ENCODE measurements at places on chromosomes 6 and 20. TPM values are rescaled to one million over a fixed set of nuclear protein-coding genes. Genes with fewer than 3 reads are reported as not detected.

DNA sequence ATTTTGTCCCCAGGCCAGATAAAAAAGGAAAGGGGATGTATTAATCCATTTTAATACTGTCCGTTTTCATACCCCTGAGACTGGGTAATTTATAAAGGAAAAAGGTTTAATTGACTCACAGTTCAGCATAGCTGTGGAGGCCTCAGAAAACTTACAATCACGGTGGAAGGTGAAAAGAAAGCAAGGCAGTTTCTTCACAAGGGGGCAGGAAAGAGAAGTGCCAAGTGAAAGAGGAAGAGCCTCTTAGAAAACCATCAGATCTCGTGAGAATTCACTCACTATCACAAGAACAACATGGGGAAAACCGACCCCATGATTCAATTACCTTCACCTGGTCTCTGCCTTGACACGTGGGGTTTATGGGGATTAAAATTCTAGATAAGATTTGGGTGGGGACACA, 152.5 kb downstream of the IBTK start:
- no peak for DNase-seq

GRCh38 chr6:73516514-73517489, 4.0 kb downstream of the EEF1A1 start:
- DNase-seq: no peak

DNA sequence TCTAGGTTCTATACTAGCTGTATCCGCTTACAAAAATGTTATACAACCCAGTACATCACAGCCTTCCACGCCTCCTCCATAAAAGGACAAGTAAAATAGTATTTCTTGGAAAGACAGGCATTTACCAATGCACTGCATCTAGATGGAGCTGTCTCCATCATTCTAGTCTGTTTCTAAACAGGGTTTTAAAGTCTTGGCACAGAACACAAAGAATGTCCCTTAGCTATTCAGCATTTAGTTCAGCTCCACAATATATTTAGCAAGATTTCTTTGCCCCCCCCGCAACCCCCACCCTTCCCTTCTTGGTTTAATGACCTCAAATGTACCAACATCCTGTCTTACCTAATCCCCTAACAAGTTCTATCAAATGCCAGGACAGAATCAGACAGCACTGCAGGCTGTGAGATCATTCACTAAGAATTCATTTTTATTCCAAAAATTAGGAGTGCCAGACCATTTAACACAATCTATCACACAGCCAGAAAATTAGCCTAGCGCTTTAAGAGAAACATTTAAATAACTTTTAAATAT, 198.6 kb downstream of the BACH2 start:
- peak; percentile 58 for DNase-seq

GRCh38 chr20:23438661-23439060, 824 bp upstream of the CSTL1 start:
- no peak for DNase-seq

- no peak for DNase-seq
Observed at GRCh38 chr6:37799263-37799644, 20.3 kb upstream of the ZFAND3 start.

DNA sequence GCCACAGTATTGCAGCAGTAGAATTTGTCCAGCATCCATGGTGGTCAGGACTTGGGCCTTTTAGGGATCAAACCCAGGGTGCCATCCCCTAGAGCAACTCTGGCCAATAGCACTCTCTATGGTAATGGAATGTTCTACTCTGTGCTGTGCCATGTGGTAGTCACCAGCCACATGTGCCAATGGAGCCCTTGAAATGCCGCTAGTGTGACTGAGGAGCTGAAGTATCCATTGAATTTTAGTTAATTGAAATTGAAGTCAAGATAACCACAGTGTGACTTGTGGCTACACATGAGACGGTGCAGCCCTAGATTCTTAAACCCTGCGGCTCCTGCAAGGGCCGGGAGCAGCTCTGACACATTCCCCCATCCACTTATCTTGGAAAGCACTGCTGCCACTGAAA, 54.6 kb downstream of the SLC2A10 start:
- DNase-seq: no peak

RIPPLY2 gene
- not detected for total RNA-seq

CD83 gene
- total RNA-seq: 13.0 TPM

DNA sequence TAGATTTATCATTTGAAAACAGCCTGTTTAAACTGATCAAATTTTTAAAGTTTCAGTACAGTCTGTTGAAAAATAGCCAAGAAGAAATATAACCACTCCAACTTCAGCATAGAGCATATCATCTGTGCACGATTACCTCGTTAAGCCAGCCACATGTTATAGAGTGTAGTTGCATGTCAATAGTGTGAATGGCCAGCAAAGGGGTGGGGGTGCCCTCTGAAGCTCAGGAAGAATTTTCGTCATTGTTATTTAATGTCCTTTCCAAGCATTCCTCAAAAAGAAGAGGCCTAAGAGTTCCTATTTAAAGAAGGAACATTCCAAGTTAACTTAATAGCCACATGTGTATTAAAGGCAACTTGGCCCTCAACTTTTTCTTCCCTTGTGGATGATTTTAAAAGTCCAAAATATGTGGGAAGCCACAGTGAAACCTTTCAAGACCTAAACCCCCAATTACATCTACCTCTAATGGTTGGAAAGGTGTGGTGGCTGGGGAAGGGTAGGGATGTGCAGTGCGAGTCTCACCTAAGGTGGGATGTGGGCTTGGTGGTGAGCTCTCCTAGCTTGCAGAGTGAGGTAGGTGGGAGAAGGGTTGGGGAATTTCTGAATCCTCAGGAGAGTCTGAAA, 1.8 kb upstream of the CCN2 start:
- DNase-seq: no peak

- no peak for DNase-seq
Observed at GRCh38 chr6:148758492-148758891, 11.7 kb downstream of the UST start.

All from PC-3 (cell line).